ENCODE measurements at places on chromosomes 16 and 17. TPM values are rescaled to one million over a fixed set of nuclear protein-coding genes. Genes with fewer than 3 reads are reported as not detected.

GRCh38 chr16:80586476-80586875 is 45.7 kb downstream of the DYNLRB2 start:
- H3K27me3 ChIP-seq = peaks cover 3% of the 10 kb centered on the region
- H3K4me1 ChIP-seq = peaks cover 8% of the 10 kb centered on the region
- DNase-seq = no peak
- no peaks in the 10 kb centered on the region for H3K36me3 ChIP-seq
- H3K27ac ChIP-seq = no peak overlapping the region

- H3K36me3 ChIP-seq = no peaks in the 10 kb centered on the region
Measured at GRCh38 chr16:29030086-29030840, 45.4 kb downstream of the LAT start.

DNA sequence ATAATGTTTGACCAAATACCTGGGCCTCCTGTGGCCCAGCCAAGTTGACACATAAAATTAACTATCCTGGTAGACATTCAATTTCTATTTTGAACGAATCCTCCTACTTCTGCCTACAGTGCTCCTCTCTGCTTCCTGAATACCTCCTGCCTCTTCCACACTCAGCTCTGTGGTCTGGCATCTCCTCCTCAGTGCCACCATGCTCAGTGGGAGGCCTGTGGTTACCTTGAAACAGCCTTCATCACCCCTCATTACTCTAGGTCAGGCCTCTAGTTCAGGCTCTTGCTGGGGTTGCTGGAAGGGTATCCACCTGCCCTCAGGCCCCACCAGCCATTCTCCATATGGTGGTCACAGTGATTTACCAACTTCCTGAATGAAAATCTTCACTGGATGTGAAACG is 5.1 kb downstream of the LYRM9 start:
- H3K4me3 ChIP-seq = no peak overlapping the region
- H3K27ac ChIP-seq = peak overlapping the region; percentile 67
- H3K36me3 ChIP-seq = peaks cover 4% of the 10 kb centered on the region
- DNase-seq = no peak
- H3K4me1 ChIP-seq = peaks cover 25% of the 10 kb centered on the region

GRCh38 chr16:28585674-28586073 is 11.2 kb downstream of the SULT1A2 start:
- no peaks in the 10 kb centered on the region for H3K27me3 ChIP-seq
- H3K27ac ChIP-seq = no peak overlapping the region
- DNase-seq = no peak
- peaks cover 5% of the 10 kb centered on the region for H3K36me3 ChIP-seq

The CD7 gene
- 67.8 TPM for total RNA-seq

DNA sequence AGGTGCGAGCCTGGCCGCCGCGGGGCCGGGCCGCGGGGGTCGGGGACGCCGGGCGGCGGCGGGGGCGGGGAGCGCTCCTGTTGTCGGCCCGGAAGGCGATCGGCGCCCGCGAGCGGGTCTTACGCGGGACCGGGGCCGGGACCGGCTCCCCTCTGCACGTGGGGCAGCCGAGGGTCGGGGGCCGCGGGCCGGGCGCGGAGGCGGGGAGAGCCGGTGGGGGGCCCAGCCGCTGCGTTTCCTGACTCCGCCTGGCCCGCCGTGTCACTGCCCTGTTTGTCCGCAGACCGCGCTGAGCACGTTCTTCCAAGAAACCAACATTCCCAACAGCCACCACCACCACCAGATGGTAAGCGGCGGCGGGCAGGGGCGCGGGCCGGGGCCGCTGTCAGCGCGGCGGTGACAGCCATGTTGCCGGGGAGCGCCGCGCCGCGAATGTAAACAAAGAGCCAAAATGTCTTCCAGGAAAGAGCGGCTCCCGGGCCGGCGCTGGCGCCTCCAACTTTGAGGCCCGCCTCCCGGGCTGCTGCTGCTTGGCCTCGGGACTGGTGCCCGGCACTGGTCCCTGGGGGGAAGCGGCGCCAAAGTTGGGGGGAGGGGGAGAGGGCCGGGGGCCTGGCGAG is 586 bp downstream of the UBALD2 start:
- H3K4me1 ChIP-seq = peaks cover 75% of the 10 kb centered on the region
- peak; percentile 58 for DNase-seq
- H3K27ac ChIP-seq = peak overlapping the region; percentile 91
- no peaks in the 10 kb centered on the region for H3K27me3 ChIP-seq
- H3K36me3 ChIP-seq = no peaks in the 10 kb centered on the region

DNA sequence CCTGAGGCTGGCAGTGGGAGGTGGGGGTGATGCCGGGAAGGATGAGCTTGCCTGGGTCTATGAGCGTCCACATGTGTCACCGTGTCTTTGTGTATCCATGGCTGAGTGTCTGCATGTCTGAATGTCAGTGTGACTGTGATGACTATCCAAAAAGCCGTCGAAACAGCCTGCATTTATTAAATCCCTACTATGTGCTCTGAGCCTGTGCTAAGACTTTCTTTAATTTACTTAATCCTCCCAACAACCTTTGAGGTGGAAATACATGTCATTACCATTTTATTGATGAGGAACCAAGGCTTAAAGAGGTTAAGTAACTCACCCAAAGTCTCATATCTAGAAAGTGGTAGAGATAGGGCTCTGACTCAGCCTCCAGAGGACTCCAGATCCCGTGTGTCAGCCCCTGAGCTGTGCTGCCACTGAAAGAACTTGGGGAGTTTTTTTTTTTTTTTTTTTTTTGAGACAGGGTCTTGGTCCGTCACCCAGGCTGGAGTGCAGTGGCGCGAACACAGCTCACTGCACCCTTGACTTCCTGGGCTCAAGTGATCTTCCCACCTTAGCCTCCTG is 20.0 kb downstream of the ARHGAP23 start:
- peaks cover 10% of the 10 kb centered on the region for H3K4me1 ChIP-seq
- H3K27me3 ChIP-seq = peaks cover 32% of the 10 kb centered on the region
- H3K36me3 ChIP-seq = no peaks in the 10 kb centered on the region
- DNase-seq = no peak
